ENCODE measurements at places on chromosomes 1 and 21.

DNA sequence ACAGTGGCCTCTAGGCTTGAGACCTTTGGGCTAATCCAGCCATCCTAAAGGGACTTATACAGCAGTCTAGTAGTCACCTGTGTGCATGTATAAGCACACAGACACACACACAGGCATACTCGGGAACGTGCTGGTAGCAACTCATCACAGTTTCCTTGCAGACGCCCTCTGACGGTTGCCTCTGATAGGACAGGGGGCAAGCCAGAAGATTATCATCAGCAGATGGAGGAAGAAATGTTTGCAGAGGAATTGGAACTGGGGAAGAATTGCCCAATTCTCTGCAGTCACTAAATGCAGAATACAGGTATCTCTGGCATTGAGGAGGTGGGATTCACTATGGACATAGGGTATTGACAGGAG, 222.2 kb downstream of the C1orf94 start:
- no peak for DNase-seq

- no peak for DNase-seq
These were observed 151.6 kb downstream of the KCNJ6 start for GRCh38 chr21:37764691-37765090.

DNA sequence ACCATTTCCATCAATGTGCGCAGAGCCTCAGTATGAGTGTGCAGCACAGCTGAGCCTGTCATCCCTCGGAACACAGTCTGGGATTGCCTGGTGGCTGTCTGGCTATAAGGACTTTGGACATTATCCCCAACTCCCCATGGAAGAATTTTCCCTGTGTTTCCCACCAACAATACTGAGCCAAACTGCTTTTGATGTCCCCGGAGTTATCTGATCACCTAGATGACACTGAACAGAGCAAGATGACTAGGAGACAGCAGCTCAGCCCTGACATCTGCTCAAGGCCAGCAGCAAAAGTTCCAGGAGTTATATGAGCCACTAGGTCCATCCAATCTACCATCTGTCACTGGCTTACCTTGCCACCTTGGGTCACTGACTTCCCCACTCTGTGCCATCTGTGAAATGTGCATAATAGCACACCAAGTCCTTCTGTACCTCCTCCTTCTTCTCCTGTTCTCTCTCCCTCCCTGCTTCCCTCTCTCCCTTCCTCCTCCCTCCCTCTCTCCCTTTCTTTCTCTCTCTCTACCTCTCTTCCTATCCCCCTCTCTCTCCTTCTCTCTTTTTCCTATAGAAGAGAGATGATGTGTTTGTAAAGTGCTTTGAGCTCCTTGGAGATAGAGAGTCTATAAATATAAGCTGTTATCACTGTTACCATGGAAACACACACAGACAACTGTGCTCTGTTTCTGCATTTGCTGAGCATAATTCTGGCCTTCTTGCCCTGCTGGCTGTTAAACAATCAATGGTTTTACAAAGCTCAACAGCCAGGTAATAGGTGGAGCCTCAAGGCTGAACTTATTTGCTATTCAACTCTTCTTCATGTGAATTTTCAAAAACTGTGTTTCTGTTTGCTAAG, 19.7 kb upstream of the ATP1B1 start:
- DNase-seq = no peak

GRCh38 chr1:200369131-200369530, 40.7 kb downstream of the ZNF281 start:
- no peak for DNase-seq

DNA sequence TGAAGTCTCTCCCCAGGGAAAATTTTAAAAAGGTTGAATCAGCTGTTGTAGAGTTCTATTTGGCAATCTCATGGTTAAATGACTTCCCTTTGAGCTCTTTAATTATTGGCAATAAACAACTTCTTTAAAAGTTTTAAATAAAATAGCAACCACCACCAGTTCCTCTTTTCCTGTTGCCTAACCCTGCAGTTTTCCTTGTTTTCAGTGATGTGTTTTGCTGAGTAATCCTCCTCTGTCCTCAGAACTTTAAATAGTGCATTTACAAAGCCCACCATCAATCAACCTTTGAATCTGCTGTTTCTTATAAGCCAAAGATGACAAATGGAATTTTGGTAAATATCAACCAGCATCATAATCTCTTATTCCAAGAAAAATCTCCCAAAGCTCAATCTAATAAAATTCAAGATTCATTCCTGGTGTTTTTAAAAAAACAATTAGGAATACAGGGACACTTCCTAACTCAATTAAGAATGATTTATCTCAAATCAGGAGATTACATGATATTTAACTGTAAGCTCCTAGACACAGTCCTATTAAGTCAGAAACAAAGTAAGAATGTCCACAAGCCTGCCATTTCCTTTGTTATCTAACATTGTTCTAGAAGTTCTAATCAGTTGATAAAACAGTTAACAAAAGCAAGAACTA, 14.8 kb downstream of the AVPR1B start:
- DNase-seq = no peak

GRCh38 chr1:57337623-57338022, 86.2 kb downstream of the DAB1 start:
- DNase-seq = no peak

GRCh38 chr1:26696119-26696653, 371 bp downstream of the ARID1A start:
- no peak for DNase-seq

DNA sequence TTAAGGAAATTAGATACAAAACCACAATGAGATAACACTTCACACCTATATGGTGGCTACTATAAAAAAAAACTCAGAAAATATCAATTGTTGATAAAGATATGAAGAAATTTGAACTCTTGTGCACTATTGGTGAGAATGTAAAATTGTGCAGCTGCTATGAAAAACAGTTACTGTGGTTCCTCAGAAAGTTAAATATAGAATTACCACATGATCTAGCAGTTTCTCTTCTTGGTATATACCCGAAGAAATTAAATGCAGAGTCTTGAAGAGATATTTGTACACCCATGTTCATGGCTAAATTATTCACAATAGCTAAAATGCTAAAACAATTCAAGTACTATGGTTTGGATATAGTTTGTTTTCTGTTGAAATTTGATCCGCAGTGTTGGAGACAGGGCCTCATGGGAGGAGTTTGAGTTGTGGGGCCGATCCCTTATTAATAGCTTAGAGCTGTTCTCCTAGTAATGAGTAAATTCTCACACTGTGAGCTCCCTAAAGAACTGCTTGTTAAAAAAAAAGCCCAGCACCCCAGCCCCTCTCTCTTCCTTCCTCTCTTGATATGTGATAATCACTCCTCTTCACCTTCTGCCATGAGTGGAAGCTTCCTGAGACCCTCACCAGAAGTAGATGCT, 1412.1 kb downstream of the PLA2G4A start:
- DNase-seq = no peak

DNA sequence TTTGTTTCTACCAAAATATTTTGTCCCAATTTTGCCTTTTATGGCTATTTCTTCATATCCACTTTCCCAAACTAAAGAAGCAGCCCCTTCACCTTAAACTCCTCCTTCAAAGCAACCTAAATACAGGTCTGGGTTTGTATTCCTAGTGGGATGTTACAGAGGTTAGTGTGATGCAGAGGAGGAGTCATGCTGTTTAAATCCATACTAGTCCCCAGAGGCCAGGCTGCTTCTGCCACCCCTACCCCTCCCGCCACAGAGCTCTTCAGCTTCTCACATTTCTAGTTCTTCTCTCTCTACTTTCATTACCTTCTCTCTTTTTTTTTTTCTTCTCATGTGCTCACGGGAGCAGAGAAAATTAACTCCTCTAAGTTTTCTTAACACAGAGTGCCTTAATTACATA, 29.3 kb downstream of the SELL start:
- DNase-seq = no peak

DNA sequence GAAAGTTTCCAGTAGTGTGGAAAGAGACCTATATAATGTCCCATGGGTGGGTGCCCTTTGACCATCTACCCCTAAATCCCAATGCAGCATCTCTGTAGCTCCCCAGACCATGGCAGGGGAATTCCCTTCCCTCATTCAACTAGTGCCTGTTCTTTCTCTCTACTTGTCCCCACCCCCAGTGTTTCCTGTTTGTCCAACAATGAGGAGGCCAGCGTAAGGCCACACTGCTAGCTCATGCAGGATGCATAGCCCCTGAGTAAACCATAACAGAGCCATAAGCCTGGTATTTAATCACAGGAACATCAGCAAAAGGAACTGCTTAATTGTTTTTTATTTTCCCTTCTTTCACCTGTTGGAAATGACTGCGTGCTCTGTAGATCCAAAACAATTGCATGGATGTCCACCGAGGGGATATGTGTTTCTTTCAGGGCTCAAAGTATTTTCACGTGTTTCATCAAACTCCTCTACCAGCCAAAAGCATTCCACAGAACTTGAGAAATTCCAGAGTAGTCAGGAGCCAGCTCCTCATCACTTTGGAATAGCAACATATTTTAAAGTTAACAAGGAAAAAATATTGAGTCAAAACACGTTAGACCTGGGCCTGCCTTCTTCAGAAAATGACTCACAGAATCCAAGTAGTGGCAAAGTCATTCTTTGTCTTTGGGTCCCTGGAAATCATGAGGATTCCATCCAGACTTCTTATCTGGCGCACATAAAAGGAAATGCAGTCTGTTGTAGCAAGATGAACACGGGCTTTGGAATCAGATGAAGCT, 162.5 kb upstream of the SGIP1 start:
- DNase-seq = no peak

DNA sequence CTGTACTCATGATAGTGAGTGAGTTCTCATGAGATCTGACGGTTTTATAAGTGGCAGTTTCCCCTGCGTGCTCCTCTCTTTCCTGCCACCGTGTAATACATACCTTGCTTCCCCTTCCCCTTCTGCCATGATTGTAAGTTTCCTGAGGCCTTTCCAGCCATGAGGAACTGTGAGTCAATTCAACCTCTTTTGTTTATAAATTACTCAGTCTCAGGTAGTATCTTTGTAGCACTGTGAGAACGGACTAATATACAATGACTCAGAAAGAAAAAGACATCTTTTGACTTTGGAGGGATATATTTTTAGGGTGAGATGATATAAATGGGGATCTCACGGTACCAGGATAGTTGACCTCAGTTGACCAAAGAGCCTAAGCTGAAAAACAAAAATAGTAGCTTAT, 74.7 kb upstream of the BACH1 start:
- no peak for DNase-seq

GRCh38 chr1:85315789-85316188, 39.4 kb upstream of the BCL10 start:
- no peak for DNase-seq

GRCh38 chr21:46472246-46472645, 13.6 kb downstream of the DIP2A start:
- no peak for DNase-seq

GRCh38 chr1:58874342-58874741, 90.5 kb upstream of the JUN start:
- DNase-seq = no peak

DNA sequence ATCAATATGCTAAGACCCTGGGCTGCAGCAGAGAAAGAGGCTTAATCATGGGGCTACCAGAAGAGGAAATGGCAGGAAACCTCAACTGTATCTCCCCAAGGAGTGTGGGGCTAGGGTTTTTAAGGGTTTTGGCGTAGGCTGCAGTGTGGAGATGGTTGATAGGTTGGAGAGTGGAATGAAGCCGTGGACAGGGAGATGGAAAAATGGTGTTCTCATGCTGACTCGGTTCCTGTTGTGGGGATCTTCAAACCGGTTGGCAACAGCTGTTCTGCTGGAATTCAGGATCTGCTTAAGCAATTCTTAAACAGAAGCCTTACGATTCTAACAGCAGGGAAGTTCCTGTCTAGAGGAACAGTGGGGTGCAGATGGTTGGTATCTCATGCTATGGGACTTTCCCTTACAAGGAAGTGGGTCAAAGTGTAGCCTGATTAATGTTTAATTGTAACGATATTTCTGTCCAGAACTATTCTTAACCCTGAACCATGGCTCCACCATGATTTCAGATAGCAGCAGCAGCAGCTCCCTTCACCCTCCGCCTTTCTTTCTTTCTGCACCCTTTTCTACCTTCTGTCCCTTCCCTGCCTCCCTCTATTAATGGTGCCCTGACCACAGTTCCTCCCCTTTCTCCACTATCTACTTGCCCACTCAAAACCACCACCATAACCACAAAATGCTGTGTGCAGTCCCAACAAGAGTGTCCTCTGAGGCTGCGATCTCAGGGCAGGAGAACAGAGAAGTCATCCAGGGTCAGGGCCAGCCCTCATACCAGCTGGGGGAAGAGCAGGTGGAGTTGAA, 30.8 kb downstream of the RSPH1 start:
- no peak for DNase-seq

DNA sequence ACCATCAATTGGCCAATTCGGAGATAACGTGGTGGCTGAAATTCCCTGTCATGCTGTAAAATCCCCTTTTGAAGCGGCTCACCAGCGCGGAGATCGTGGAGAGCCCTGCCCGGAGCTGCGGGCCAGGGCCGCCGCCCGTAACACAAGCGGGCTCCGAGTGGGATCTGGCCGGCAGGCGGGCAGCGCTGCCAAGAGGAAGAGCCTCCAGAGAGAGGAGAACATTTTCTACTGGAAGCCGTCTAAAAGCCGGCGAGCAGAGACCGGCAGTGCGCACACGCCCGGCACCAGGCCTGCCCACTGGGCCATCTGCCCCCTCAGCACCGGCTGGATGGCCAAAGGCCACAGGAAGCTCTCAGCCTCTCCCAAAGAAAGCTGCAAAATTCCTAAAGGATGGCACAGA, 15.5 kb downstream of the SSBP3 start:
- no peak for DNase-seq

GRCh38 chr1:76269155-76269554, 194.6 kb downstream of the ST6GALNAC3 start:
- DNase-seq = no peak

DNA sequence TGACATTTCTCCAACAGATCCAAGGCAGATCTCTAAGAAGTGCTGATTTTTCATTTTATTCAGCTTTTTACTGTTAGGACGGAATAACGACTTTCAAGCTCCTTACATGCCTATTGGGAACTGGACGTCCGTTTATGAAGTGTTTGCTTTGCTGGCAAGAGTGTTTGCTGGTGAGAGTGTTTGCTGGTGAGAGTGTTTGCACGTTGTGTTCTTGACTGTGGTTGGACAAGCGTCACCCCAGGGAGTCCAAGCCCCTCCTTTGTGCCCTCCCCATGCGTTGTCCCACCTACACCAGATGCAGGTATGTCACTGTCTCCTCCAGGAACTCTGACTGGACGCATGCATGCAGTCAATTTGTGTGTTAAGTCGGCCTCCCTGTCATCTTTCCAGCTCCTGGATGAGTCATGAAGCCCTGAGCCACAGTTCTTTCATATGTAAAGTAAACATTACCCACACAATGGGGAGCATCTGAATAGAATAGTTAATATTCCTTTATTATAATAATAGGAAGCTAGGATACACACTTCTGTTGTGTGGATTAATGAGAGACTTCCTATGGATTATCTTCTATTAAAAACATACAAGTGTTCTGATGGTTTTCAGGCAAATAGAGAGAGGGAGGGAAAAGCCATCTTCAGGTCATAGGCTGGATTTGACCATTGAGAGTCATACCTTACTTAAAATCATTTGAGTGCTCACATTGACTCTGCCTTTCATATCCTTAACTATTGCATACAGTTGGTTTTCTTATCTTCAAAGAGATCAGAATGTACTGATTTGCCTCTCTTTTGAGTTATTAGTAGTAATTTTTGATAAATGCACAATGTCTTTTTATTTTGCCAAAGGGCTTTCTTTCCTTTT, 119.2 kb downstream of the GALNT2 start:
- peak; percentile 95 for DNase-seq

- DNase-seq = peak; percentile 19
These were observed 167.2 kb upstream of the PROX1 start for GRCh38 chr1:213820362-213821149.
